Activated CD4-positive, alpha-beta T cell treated with anti-CD3 and anti-CD28 coated beads, Interleukin-2, amount 50 U/mL, for 1 hour (primary cell): ENCODE measurements at places on chromosomes 3 and 15.
A peak's percentile ranks its signal among the peaks of the same experiment; 100 is the strongest.

DNA sequence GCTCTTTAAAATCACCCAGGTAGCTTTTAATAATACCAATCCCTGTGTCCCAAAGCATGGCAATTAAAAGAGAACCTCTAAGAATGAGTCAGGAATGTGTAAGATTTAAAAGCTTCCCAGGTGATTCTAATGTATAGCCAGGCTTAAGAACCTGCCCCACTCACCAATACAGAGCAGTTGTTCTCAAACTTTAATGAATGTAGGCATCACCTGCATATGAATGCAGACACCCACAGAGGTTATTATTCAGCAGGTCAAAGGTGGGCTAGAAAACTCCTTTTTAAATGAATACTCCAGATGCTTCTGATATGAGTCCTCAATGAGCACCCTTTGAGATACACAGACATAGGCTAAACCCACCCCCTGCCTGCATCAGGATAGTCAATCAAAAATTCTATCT is 298.1 kb upstream of the KCNMB2 start:
- no peak for DNase-seq

DNA sequence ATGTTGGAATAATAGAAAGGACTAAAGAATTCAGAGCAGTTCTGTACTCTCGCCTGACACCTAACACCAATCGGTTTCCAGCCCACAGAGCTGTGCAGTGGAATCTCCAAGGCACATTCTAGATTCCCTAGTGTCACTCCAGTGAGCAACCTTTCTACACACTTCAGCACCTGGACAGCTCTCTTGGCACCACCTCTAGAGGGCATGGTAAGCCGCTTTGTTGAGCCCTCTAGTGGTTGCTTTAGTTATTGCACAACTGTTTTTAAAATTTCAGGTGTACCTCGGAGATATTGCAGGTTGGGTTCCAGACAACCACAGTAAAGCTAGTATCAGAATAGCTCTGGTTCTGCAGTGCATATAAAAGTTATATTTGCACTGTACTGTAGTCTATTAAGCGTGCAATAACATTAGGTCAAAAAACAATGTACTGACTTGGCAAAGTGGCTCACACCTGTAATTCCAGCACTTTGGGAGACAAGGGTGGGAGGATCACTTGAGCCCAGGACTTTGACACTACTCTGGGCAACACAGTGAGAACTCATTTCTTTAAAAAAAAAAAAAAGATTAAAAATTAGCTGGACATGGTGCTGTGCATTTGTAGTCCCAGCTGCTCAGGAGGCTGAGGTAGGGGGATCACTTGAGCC is 26.5 kb upstream of the ERC2 start:
- peak; percentile 69 for DNase-seq

DNA sequence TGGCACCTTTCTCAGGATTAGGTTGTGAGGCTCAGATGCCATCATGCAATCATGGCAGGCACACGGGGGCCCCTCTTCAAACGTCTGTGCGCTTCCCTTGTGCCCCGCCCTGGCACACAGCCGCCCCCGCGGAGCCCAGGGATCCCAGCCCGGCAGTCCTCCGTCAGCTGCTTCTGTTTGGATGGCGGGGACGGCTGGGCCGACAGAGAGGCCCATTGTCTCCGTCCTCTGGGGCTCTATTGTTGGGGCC is 849 bp upstream of the HDAC11 start:
- DNase-seq, result no peak

DNA sequence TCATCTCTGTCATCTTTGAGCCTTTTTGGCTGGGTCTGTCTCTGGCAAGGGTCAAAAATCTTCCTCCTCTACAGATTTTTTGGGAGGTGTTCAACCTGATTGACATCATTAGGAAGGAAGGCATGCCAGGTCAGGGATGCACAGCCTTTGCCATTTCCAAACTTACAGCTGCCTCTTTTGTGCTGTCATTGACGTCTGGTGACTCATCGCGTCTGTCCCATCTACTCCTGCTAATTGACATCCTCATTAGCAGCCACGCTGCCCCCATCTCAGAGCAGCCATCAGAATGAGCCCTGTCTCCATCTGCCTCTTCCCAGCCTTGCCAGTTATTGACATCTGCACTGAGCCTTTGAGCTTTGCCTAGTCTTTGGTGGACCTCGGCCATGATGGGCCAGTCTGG is 53.0 kb downstream of the PDIA5 start:
- no peak for DNase-seq

GRCh38 chr3:126782536-126782935 is 78.5 kb downstream of the CHCHD6 start:
- DNase-seq, result no peak

DNA sequence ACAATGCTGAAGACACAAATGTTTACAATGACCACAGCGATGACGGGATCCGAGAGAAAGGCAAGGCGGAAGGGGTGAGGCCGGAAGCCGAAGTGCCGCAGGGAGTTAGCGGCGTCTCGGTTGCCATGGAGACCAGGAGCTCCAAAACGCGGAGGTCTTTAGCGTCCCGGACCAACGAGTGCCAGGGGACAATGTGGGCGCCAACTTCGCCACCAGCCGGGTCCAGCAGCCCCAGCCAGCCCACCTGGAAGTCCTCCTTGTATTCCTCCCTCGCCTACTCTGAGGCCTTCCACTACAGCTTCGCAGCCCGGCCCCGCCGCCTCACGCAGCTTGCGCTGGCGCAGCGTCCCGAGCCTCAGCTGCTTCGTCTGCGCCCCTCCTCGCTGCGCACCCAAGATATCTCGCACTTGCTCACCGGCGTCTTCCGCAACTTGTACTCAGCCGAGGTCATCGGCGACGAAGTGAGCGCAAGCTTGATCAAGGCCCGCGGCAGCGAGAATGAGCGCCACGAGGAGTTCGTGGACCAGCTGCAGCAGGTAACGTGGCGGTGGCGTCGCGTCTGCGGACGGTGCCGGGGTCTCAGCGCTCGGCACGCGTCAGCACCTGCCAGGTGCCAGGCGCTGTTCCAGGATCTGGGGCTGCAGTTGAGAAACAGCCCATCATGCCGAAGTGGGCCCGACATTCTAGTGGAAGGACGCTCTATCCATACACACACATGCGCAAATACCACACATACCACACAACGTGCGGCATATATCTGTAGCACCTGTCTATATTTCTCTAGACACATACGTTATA is at the start of gene DLEC1:
TSS of gene DLEC1 (plus strand) at position 108 of the 798 bp plus-strand sequence. CDS start at position 126, 18 bp downstream.
- peak; percentile 78 for DNase-seq

- DNase-seq, result no peak
Measured at GRCh38 chr3:118945834-118946233, 88.8 kb downstream of the IGSF11 start.

- DNase-seq, result no peak
Measured at GRCh38 chr3:105956306-105956705, 87.5 kb upstream of the CBLB start.
